CD4-positive, alpha-beta T cell treated with Interleukin-17A for 1 hour (primary cell): ENCODE measurements at places on chromosomes 5 and 9.

DNA sequence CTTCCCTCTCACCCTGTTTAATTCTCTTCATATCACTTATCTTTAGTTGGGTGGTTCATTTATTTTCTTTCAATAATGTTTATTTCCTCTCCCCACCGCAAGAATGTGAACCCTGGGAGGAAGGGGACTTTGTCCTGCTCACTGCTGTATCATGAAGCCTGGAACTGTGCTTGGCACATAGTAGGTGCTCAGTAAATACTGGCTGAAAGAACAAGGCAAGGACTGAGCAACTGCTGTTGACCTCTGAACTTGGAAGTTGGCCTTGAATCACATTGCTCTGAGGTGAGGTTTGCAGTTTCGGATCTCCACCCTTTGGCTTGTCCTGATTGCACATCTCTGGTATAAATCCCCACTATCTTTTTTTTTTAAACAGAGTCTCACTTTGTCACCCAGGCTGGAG is 22.0 kb upstream of the PTGS1 start:
- no peak for DNase-seq

- DNase-seq = no peak
Measured at GRCh38 chr5:134595458-134595838, 37.2 kb downstream of the SAR1B start.

- no peak for DNase-seq
Measured at GRCh38 chr5:147756566-147756965, 26.0 kb downstream of the JAKMIP2 start.

DNA sequence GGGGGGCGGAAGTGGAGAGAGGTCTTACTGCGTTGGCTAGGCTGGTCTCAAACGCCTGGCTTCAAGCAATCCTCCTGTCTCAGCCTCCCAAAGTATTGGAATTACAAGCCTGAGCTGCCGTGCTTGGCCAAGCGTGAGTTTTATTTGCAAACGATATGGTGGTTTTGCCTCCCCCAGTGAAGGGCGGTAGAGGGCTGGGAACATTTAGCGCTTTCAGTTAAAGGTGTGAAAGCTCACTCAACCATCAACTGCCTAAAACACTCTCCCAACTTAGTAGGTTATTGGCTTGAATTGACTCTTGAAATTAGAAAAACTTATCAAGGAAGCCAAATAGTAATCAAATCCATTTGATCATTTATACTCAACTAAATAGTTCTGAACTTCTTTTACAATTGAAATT is 156.3 kb downstream of the ESM1 start:
- no peak for DNase-seq

DNA sequence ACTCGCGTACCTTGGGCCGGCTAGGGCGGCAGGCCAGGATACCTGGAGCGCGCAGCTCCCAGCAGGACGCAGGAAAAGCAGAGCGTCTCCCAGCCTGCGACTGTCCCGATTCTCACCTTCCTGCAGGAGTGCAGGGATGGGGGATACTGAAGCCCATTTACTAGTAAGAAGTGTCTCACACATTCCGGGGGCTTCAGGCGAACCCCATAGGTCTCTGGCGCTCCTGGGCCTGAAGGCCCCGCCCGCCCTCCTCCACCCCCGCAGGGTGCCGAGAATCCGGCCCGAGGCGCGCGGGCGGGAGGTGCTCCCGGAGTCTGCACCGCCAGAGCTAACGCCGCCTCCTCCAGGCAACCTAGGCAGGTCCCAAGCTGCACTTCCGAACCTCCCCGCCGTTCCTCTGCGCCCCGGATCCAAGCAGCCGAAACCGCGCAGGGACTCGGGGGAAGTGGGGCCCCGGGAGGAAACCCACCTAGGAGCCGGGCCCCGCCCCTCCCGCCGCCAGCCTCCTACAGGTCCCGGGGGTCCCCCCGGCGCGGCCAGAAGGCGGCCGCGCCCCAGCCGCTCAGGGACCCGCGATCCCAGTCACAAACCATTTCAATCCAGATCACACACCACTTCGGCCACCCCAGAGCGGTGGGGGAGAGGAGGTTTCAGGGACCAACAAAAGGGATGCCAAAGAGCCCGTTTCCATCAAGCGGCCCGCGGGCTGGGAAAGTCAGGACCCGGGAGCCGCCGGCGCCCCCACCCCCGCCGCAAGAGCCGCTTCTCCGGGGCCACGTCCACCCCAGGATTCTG is 1.2 kb downstream of the ROR2 start:
- peak; percentile 6 for DNase-seq

DNA sequence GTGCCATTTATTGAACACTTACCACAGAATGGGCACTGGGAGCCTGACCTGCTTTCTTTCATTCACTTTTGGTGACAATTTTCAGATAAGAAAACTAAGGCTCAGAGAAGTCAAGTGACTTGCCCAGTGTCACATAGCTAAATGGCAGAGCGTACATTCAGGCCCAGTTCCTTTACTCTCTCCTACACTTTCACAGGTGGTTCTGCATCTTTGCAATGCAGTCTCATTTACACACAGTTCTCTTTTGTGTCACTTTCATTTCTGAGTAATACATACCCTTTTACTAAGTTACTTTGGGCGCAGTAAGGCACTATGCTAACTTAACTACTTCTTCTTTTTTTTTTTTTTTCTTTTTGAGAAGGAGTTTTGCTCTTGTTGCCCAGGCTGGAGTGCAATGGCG is 8.3 kb downstream of the NFIL3 start:
- DNase-seq = no peak

GRCh38 chr5:76207120-76207519 is 123.9 kb downstream of the SV2C start:
- DNase-seq = no peak

GRCh38 chr9:90607701-90608516 is 34.7 kb downstream of the DIRAS2 start:
- no peak for DNase-seq

- no peak for DNase-seq
Measured at GRCh38 chr5:98656125-98656795, 117.2 kb upstream of the RGMB start.

GRCh38 chr5:171855798-171856763 is 70.5 kb downstream of the SMIM23 start:
- no peak for DNase-seq

- DNase-seq = no peak
Measured at GRCh38 chr5:17230191-17230590, 12.8 kb downstream of the BASP1 start.

DNA sequence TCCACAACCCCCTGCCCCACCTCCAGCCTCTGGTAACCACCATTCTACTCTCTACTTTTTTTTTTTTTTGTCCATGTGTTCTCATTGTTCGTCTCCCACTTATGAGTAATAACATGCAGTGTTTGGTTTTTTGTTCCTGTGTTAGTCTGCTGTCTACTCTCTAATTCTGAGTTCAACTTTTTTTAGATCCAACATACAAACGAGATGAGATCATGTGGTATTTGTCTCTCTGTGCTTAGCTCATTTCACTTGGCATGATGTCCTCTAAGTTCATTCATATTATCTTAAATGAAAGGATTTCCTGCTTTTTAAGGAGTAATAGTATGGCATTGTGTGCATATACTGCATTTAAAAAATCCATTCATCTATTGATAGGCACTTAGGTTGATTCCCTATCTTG is 130.9 kb downstream of the NMUR2 start:
- DNase-seq = no peak

DNA sequence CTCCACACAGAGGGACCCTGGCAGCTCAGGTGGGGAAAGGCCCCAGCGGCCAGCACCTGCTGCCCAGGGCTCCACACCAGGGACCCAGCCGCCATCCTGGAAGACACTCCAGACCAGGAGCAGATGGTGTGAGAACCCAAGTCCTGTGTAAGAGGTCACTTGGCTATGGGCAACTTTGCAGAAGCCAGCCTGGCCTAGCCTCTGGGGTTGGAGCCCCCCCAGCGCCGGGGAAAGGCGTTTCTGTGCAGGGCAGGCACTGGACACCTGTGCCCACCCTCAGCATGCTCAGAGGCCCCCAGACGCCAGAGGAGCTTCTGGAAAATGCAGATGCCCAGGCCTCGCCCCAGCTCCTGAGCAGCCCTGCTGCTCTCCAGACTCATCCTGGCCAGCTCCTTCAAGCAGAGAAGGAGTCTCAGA is 34.0 kb downstream of the RASGEF1C start:
- no peak for DNase-seq

- no peak for DNase-seq
Measured at GRCh38 chr5:159049844-159050315, 49.8 kb downstream of the EBF1 start.

DNA sequence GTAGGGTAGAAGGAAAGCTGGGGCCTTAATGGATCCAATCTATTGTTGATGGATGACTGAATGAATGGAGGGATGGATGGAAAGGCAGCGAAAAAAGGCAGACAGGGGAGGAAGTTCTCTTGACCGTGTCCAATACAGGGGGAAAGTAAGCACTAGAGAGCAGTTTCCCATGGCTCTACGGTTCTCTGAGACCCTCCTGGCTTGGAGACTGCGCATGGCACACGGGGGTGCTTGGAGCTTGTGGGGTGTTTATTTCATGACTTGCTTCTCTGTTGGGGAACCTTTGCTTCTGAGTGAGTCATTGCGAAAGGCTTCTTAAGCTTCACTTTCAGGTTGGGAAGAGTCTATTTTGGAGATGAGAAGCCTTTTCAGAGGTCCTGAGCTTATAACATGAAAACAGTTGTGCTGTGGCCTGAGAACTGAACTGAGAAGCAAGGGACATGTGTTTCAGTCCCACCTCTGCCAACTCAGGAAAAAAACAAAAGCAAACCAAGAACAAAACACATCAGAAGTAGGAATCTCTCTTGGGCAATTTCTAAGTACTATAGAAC is 12.8 kb upstream of the TEX48 start:
- DNase-seq = no peak

GRCh38 chr5:172770374-172770674 is 671 bp downstream of the DUSP1 start:
- no peak for DNase-seq

- DNase-seq = peak; percentile 82
Measured at GRCh38 chr9:112793213-112793810, 42.8 kb downstream of the SNX30 start.

GRCh38 chr5:60516688-60517087 is 183.3 kb downstream of the DEPDC1B start:
- no peak for DNase-seq

- peak; percentile 66 for DNase-seq
Measured at GRCh38 chr5:131264451-131265099, 722 bp downstream of the CDC42SE2 start.

DNA sequence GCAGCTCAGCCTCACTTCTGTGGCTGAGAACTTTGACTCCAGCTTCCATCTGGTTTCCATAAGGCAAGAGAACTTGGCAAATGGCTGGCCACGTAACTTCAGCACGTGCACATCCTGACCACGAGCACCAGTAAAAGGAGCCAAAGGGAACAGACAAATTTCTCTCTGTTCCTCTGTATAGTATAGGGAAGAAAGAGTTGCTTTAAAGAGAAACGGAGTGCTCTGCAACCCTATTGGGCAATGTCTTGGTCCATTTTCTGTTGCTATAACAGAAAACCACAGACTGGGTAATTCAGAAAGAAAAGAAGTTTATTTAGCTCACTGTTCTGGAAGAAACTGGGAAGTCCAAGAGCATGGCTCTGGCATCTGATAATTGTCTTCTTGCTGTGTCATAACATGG is 558.7 kb downstream of the ACTL7B start:
- DNase-seq = no peak

- no peak for DNase-seq
Measured at GRCh38 chr5:172686539-172687390, 45.7 kb downstream of the NEURL1B start.

DNA sequence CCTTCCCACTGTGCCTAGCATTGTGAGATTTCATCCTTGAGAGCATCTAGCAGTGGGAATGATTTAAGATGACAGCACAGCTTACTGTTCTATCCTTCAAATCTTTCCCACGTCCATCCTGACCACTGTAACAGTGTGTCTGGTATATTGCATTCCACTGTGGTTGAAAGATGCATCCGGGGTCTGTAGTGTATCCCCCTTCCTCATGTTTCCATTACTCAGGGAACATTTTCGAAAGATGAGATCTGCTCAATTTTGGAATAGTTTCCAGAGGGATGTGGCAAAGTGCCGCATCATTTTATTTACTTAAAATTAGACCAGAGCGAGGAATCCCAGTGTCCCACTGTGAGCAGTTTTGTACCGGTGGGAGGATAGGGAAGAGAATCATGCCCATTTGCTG is 407.1 kb upstream of the PAPPA start:
- no peak for DNase-seq

- DNase-seq = no peak
Measured at GRCh38 chr9:1606253-1606652, 408.9 kb upstream of the SMARCA2 start.

- no peak for DNase-seq
Measured at GRCh38 chr5:622359-622758, 10.2 kb downstream of the CEP72 start.

GRCh38 chr5:169716287-169716686 is 79.2 kb downstream of the DOCK2 start:
- DNase-seq = no peak

DNA sequence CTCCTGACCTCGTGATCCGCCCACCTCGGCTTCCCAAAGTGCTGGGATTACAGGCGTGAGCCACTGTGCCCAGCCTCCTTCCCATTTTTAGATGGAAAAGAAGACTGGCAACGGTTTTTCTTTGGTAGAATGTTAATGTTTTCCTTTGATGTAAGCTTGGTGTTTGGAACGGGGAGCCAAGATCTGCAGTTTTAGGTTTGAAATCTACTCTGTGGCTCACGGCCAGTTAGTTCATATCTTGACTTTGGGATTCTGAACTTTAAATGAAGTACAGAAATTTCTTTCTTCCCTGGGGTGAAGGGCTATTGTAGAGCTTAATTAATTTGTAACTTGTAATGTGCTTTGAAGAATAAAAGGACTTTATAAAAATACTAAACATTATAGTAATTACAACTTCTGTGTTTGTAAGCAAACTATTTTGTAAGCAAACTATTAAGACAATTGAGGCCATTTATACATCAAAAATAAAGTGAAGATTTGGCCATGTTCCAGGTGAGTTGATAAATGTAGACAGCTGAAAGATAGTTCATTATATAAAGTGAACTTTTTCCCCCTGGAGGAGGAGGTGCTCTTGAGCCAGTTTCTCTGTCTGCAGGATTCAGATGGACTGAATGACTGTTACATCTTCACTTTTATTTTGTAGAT is 117.1 kb upstream of the TUT7 start:
- DNase-seq = no peak

DNA sequence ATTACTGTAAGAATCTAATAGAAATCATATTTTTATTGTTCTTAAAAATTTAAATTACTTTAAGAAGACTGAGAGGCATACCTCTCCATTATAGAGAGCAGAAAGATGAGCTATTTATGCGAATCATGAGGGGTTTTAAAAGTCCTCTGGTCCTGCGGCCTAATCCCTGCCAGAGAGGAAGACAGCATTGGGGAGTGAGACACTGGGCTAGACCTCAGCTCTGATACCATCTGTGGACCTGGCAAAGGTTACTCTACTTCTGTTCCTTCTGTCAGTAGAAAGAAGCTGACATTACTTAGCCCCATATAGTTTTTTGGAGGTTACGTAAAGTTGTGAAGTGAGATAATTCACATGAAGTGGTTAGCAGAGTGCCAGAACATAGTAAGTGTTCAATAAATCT is 103.6 kb downstream of the CCDC192 start:
- no peak for DNase-seq
